ENCODE measurements at places on chromosomes 11 and 22.
A peak's percentile ranks its signal among the peaks of the same experiment; 100 is the strongest.

GRCh38 chr11:13109616-13110015 is 100.5 kb downstream of the RASSF10 start:
- no peak for DNase-seq

DNA sequence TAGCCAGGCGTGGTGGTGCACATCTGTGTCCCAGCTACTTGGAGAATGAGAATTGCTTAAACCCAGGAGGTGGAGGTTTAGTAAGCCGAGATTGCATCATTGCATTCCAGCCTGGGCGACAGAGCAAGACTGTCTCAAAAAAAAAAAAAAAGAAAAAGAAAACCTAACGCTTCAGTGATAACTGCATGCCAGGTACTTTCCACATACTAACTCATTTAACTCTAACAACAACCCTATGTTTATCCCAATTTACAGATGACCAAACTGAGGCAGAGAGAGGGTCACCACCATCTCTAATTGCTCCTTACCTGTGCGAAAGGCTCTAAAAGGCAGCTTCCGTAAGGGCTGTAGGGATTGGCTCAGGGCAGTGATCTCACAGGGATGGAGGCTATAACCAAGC is 11.6 kb downstream of the PISD start:
- DNase-seq: no peak

- no peak for DNase-seq
These were observed 12.5 kb upstream of the TP53I11 start for GRCh38 chr11:44963136-44963535.

DNA sequence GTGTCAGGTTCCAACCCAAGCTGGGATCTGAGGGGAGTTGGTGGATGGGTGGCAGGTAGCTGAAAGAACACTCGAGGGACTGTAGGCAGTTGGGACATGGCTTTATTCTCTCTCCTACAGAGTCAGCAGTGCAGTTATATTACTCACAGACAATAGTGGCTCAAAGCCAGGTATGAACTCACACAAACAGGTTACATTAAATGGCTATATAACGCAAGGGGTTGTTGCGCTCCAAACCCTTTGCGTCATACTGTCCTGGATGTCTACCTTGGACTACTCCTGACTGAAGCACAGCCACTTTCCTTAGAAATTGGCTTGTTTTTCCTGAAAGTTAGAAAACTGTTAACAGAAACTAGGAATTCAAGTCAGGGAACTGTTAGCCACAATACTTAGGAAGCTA is 66.4 kb upstream of the OR4B1 start:
- DNase-seq: no peak

GRCh38 chr22:49999946-50000586 is 12.5 kb downstream of the IL17REL start:
- no peak for DNase-seq

- DNase-seq: no peak
These were observed 67.3 kb downstream of the PRDM11 start for GRCh38 chr11:45213717-45214116.

DNA sequence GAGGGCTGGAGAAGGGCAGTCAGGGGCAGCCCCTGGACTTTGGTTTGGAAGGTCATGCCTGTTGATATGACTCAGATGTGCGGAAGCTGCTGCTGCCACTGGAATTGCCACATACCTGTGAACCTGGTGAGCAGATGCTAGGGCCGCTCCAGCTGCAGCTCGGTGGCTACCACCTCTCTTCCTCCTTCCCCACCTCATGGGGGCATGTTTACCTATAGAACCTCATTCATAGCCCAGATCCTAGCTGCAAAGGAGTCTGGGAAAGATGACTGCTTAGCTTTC is 17.5 kb upstream of the TSPAN18 start:
- DNase-seq: no peak

- DNase-seq: no peak
These were observed 156.6 kb upstream of the GRK3 start for GRCh38 chr22:25407859-25408229.

- DNase-seq: peak; percentile 54
These were observed at the start of gene SLC43A1 for GRCh38 chr11:57515332-57516060. SLC43A1 (minus strand) TSS chr11:57515702; CDS start chr11:57514111, 1,591 bp downstream.

DNA sequence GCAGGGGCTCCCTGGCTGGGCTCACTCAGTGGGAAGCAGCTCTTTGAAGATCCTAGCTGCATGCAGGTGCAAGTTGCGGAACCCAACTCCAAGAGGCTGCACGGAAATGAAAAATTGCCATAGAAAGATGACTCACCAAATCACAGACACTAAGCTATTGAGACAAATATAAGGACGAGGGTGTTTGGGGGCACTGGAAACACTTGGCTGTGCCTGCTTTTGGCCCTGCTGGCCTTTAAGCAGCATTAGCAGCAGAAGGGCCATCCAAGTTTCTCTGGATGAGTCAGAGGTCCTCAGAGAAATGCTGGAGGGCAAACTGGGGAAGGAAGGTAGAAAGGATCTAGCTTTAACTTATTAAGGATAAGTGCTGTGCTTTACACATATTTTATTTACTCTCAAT is 282.3 kb downstream of the KIRREL3 start:
- no peak for DNase-seq

GRCh38 chr11:115503886-115504275 is 334 bp downstream of the CADM1 start:
- DNase-seq: no peak

DNA sequence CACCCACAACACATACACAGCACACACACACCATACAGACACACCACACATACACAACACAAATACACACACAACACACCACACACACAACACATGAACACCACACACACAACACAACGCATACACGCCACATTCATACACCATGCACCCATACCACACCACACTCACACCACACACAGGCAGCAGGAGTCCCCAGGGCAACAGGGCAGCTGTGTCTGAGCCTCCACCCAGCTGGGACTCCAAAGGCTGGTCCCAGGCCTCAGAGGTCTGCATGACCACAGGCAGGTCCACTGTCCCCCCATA is 3.3 kb upstream of the WNT7B start:
- DNase-seq: no peak

DNA sequence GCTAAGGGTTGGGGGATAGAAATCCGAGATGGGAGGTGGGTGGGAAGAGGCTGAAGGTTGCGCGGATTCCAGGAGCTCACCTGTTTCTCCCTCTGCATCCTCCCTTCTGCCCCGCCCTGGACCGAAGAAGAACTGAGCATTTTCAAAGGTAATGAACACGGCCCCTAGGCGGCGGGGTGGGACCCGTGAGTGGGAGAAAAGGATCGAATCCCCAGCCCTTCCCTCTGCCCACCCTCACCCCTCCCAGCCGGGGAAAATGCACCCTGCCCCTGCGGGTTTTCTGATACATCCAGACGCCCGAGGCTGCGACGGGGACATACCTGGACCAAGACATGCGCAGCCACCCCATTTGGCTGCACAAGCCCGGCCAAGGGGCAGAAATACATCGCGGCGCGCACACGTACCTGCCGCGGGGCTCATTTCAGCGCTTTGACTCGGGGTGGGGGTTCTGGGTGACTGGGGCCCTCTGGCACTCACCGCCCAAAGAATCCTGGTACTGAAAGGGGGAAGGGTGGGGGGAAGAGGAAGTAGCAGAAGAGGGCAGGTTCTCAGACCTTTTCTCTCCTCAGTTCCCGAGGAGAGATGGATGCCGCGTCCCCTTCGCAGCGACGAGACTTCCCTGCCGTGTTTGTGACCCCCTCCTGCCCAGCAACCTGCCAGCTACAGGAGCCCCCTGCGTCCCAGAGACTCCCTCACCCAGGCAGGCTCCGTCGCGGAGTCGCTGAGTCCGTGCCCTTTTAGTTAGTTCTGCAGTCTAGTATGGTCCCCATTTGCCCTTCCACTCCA is 6.0 kb downstream of the VSIG2 start:
- DNase-seq: peak; percentile 64

DNA sequence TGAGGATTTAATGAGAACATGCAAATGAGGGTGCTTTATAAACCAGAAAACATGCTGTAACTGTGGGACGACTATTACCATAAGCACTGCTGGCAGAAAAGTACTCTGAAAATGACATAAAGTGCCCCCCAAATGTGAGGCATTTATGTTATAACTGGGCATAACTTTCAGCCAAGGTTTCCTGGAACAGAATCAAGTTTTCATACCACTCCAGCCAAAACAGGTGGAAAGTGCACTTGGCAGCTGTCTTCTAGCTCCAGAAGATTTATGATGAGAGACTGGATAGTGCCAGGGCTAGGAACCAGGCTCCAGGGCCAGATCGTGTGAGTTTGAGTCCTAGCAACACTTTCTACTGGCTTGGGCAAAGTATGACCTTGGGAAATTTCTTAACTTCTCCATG is 339.2 kb downstream of the TENM4 start:
- DNase-seq: no peak

GRCh38 chr11:116501728-116502127 is 271.1 kb downstream of the BUD13 start:
- no peak for DNase-seq

DNA sequence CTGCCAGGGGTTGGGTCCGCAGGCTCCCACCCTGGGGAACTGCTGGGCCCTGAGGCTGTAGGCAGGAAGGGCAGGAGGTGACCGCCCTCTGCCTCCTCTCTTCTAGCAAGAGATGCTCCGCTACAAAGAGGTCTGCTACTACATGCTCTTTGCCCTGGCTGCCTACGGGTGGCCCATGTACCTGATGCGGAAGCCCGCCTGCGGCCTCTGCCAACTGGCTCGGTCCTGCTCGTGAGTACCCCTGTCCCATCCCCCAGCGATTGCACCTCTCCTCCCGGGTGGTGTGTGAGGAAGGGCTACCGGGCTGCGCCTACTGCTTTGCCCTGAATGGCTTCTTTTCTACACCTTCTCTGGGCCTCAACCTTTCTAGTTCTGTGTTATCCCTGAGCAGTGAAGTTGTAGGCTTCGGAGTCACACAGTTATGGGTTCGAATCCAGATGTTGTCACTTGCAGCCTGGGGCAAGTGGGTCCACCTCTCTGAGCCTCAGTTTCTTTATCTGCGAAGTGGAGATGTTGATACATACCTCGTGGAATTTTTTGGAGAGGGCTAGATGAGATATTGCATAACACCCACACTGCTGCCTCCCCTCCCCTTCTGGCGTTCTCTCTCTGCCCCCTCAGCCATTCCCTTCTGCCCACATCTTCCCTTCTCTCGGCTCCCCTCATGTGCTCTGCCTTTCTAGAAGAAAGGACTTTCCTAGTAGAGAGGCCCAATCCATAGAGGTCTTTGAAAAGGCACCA is 21.1 kb upstream of the MYRF start:
- no peak for DNase-seq

- DNase-seq: no peak
These were observed 683 bp downstream of the PLA2G6 start for GRCh38 chr22:38180841-38181452.

- no peak for DNase-seq
These were observed 283.5 kb downstream of the SWAP70 start for GRCh38 chr11:9947231-9947864.

DNA sequence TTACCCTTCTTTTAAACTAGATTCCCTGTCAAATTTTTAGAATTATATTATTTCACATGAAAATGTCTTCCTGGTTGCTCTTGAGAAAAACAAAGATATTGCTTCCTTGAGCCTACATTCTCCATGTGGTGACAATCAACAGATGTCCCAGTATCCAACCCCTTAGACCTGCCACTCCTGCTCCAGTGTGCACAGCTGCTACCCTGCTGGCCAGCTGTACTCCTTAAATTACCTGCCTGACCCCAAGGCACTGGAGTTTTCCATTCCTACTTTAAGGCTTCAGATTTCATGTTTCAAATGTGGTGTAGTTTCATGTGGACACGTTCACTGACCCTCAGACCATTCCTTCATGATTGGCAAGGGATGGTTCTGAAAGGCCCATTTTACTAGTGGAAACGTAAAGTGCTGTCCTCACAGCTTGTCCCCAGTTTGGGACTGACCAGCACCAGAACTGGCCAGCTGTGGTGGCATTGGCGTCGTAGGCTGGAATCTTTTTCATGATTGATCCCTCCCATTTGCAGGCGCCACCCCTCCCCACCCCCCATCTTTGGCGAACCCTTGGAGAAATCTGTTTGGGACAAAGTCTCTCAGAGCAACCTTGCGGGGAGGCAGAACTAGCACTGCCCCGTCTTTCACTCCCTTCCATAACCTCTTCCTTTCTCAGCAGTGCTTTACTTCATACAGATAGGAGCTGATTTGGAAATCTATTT is 123.5 kb downstream of the DBX1 start:
- no peak for DNase-seq

GRCh38 chr11:107370390-107370789 is 87.2 kb downstream of the CWF19L2 start:
- no peak for DNase-seq

DNA sequence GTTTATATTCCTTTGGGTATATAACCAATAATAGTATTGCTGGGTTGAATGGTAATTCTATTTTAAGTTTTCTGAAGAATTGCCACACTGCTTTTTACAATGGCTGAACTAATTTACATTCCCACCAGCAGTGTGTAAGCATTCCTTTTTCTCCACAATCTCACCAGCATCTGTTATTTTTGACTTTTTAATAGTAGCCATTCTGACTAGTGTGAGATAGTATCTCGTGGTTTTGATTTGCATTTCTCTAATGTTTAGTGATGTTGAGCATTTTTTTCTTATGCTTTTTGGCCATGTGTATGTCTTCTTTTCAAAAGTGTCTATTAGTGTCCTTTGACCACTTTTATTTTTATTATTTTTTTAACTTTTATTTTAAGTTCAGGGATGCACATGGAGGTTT is 275.3 kb downstream of the METTL15 start:
- no peak for DNase-seq

- no peak for DNase-seq
These were observed 13.6 kb downstream of the RNF185 start for GRCh38 chr22:31173386-31174145.

DNA sequence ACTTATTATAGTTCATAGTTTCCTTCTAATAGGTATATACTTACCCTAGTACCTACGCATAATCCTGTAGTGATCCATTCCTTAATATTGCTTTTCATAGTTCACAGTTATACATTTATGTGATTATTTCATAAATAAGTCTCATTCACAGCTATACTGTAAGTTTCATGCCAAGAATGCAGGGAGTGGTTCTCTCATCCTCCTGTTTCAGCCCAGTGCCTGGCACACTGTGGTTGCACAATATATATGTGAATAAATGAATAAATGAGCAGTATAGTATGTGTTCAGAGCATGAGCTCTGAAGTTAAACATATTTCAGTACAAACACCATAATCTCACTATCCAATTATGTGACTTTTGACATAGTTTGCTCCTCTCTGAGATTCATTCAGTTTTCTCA is 115.8 kb downstream of the MAML2 start:
- no peak for DNase-seq

- no peak for DNase-seq
These were observed 690 bp upstream of the UVRAG start for GRCh38 chr11:75814363-75814676.

DNA sequence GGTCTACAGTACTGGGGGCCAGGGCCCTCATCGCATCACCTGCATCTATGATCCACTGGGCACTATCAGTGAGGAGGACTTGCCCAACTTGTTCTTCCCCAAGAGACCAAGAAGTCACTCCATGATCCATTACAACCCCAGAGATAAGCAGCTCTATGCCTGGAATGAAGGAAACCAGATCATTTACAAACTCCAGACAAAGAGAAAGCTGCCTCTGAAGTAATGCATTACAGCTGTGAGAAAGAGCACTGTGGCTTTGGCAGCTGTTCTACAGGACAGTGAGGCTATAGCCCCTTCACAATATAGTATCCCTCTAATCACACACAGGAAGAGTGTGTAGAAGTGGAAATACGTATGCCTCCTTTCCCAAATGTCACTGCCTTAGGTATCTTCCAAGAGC is 3.8 kb upstream of the PPFIBP2 start:
- DNase-seq: no peak

Data from H9 (cell line).